NCI-H2081 (cell line): ENCODE measurements at places on chromosomes 12 and 14.
A peak's percentile ranks its signal among the peaks of the same experiment; 100 is the strongest.

- peak; percentile 88 for DNase-seq
These were observed 209.1 kb downstream of the FOXN3 start for GRCh38 chr14:89207925-89208328.

DNA sequence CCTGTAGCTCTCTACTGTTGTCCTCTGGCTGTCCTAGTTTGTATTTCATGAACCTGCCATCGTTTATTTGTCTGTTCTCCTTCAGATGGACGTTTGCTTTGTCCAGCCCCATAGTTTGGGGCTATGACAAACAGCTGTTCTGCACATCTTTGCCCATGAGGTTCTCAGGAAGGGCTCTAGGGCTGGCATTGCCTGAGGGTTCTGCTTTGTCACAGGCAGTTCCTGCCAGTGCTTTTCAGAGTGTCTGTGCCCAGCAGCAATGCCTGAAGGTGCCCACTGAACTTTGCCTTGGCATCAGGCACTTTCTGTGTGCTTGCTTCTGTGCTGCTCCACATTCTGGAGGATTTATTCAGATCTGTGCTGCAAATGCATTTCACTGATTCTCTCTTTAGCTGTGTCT, 361.3 kb downstream of the TMEM121 start:
- DNase-seq, result no peak

GRCh38 chr14:70622111-70622712, 19.5 kb upstream of the TTC9 start:
- DNase-seq, result peak; percentile 57

- no peak for DNase-seq
These were observed 100.1 kb downstream of the HEATR5A start for GRCh38 chr14:31320216-31320615.

DNA sequence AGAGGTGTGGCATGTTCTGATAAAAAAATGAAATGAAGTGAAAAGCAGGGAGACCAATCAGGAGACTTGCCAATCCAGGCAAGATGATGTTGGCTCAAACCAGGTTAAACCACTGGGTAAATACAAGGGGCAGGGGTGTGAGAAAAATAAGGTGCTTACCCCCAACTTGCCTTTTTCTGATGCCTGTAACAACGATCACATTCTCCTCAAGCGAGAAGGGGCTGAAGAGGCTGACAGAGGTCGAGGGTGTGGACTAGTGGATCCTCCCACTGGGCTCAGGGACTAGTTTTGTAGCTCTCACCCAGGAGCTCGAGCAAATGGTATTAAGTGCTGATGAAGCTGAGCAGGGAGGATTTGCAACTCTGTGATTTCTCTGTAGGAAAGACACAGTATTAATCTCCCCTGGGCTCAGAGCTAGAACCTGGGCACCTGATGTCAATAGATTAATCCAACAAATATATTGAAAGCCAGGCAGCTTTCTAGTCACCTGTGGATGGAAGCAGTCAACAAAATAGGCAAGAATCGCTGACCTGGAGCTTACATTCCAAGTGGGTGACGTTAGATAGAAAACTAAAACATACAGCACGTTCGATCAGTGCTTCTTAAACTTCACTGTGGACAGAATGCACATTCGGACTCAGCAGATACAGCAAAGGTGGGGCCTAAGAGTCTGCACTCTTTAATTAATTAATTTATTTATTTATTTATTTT, 15.2 kb upstream of the EAPP start:
- DNase-seq, result no peak

DNA sequence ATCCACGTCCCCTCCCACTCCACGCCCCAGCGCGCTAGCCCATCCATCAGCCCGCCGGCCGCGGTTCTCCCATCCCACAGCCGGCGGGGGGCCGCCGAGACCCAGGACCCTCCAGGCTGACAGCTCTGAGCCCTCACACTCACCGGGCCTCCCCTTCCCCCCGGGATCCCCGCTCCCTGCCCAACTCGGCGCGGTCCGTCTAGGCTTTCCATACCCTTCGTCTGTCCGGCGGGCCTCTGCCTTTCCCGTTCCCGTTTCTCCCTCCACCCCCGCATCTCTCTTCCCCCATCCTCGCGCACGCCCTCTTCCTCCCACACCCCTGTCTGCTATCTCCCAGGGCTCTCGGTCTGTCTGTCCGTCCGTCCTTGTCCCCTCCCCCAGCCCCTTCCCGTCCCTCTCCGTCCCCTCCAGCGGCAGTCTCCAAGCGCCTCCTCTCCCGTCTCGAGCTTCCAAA, 726 bp downstream of the ZFHX2 start:
- DNase-seq, result no peak

- DNase-seq, result no peak
These were observed 37.7 kb downstream of the RAB35 start for GRCh38 chr12:120078868-120079267.

- DNase-seq, result peak; percentile 81
These were observed 64.2 kb downstream of the LGR5 start for GRCh38 chr12:71503579-71504391.

GRCh38 chr12:64225626-64226025, 3.5 kb upstream of the KICS2 start:
- no peak for DNase-seq

- no peak for DNase-seq
These were observed 149.7 kb upstream of the DCN start for GRCh38 chr12:91332302-91332701.

DNA sequence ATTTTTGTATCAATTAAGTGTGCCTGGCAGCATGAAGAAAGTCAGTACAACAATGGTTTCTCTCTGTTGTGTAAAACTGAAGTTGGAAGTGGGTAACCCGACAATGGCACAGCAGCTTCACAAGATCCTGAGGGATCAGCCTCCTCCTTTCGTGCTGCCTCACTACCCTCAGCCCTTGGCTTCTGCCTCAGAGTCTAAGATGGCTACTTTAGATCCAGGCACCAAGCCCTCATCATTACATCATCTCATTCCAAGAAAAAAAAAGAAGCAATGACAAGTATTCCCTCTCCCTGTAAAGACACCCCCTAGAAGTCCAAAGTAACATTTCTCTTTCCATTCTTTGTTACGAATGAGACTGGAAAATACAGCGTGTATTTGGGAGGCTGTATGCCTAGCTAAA, 92.6 kb downstream of the DNAI7 start:
- no peak for DNase-seq

DNA sequence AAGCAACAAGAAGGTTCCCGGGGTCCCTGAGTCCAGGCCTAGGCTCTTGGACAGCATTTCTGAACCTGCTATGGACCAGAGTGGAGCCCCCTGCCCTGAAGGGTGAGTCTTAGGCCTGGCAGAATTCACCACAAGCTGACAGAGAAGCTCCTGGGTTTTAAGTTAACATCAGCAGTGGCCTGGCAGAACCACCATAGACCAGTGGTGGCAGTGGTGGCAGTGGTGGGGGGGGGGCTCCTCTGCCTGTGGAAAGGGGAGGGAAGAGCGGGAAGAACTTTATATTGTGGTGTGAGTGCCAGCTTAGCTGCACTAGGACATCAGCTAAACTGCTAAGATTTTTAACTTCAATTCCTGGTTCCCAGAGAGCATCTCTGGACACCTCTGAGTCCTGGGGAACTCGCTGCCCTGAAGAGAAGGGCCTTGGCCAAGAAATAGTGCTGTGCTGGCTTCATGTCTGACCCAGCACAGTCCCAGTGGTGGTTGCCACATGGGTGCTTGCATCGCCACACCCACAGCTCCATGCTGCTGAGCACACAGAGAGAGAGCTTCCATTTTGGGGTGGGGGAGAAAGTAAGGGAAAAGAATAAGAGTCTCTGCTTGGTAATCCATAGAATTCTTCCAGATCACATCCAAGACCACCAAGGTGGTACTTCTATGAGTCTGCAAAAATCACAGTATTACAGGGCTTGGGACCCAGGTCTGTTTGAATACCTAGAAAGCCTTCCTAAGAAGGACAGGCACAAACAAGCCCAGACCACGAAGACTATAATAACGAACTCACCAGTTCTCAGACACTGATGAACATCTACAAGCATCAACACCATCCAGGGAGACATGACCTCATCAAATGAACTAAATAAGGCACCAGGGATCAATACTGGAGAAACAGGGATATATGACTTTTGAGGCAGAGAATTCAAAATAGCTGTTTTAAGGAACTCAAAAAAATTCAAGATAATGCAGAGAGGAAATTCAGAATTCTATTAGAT, 20.4 kb upstream of the RNF212B start:
- DNase-seq, result no peak

- no peak for DNase-seq
These were observed 157.0 kb downstream of the FLRT2 start for GRCh38 chr14:85686908-85687307.

DNA sequence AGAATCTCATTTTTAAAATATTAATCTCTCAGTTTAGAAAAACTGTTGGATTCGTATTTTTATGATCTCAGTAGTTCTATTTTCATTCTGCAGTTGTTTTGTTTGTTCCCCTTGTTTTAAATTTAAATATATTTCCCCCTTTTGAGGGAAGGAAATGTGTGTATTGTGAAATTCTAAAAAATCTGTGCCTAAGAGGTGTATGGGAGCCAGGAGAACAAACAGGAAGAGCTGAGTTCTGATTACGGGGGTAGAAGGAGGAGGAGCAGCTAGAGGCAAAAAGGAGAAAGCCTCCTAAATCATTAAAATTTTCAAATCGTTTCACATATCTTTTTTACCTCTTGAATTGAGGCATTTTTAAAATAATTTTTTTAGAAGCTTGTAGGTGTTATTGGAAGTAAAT, 2.3 kb downstream of the RDH12 start:
- DNase-seq, result no peak

DNA sequence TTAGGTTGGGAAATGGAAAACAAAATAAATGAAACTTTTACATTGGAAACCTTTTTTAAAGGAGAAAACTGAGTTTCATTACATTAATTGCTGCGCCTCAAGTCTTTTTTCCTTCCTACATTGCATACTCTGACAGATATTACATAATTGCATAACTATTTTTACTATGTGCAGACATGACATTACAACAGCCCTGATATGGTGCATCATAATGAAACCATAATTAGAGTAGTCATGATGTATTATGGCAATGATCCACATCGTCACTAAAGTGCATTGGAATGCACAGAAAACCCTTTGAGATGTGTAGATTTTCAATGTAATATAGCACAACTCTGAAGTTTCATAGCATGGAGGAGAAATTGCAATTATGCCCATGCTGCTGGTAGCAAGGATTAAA, 217.8 kb upstream of the NPAS3 start:
- no peak for DNase-seq

DNA sequence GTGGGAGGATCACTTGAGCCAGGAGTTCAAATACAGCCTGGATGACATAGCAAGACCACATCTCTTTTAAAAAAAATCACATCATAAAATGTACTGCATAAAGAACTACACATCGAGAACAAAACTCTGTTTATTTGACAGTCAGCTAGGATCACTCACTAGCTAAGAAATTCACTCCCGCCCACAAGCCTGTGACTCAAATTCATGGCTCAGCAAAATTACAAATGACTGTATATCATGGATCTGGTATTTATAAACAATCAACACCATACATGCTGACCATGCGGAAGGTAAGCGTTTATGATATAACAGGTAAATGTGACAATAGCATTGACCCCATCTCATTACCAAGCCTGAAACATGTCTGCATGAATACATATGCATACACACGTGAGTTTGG, 206.5 kb downstream of the EFCAB11 start:
- no peak for DNase-seq

GRCh38 chr14:69948351-69948750, 69.1 kb downstream of the SMOC1 start:
- no peak for DNase-seq

DNA sequence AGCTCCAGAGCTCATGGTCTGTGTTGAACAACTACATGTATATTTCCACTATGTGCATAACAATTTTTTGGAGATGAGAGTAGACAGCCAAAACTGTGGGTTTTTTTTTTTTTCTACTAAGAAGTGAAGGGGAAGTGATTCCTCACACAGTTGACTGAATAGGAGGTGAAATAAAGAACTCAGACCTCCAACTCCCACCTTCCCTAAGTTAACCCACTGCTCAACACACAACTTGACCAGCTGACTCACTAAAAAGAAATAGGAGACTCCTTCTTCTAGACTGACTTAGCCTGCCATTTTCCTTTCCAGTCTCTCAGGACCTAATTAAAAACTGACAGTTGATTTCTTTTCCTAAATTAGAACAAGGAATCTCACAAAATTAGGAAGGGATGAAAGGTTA, 1.7 kb downstream of the M6PR start:
- no peak for DNase-seq

GRCh38 chr12:25347716-25348592, 97.2 kb upstream of the KRAS start:
- no peak for DNase-seq

DNA sequence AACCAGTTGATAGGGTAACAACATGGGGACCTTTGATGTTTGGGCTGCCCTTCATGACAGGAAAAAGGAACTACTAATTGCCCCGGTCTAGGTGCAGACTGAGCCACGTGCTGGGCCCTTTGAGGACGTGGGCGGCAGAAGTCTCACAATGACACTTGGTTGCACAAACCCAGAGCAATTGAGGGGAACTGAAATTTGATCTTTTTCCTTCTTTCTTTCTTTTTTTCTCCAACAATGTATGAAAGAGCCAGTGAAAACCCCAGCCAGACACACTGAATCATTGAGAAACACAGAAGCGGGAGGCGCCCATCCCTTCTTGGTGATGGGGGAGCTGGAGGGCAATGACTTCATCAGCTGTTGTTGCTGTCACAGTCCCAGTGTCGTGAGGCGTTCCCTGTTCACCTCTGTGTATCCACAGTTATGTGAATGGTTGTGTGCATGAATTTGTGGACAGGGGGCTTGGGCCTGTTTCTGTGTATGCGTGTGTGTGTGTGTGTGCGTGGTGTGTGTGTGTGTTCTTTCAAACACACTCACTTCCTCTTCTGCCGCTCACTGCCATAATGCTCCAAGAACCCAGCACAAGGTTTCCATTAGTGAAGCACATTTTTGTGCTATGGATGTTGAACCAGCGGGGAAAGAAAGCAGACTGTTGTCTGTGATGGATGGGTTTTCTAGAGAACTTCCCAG, 137.5 kb upstream of the CCND2 start:
- DNase-seq, result no peak

DNA sequence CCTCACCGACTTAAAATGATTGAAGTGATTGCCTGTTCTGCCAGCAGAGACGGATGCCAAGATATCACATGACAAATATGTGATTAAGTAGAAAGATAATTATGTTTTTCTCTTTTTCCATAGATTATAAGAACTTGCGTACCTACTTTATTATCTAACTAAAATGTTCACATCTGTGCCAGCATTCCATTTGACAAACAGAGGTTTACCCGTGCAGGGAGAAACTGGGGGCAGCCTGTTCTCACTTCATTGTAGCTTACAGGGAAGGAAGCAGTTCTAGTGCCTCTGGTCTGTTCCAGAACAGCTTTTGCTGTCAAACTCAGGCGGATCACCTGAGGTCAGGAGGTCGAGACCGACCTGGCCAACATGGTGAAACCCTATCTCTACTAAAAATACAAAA, 29.6 kb downstream of the CCDC62 start:
- no peak for DNase-seq
